Fibroblast of pulmonary artery (primary cell): ENCODE measurements at places on chromosomes 5 and 9.

DNA sequence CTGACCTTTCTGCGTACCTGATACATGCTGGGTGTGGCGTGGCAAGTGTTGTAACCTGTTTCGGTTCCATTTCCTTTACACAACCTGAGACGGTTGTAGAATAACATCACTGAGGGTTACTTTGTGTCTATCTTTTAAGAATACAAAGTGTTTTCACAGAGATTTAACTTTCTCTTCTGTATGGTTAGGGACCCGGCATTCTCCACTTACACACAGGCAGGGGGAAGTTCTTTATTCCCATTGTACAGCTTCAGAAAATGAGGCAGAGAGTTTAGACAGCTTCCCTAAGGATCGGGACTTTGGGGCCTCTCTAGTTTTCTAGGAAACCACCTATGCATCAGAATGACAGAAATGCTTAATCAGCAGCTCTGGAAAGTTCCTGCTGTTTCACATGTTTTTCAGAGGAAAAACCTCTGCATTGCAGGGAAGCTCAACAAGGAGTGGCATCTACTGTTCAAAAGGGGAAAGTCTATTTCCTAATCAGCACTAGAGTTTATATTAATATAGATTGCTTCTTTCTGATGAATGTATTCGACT, 41.3 kb downstream of the CAST start:
- DNase-seq: peak; percentile 33

DNA sequence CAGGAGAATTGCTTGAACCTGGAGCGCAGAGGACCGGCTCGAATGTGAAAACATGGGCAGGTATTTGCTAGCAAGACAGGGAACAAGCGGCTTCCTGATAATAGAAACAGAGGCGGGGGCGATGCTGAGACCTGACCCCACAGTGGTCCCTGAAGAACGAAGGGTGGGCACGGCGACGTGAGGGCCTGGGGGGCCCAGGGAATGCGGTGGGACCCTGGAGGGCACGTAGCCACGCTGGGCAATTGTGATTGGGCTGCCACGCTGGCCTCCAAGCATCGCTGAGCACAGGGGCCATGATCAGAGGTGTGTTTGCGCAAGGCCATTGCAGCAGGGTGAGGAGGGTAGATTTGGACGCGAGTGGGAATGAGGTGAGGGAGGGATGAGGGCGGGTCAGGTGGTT, 30.7 kb downstream of the MED10 start:
- DNase-seq: no peak

- DNase-seq: peak; percentile 10
Observed at GRCh38 chr9:20848490-20848889, 164.4 kb downstream of the FOCAD start.

- no peak for DNase-seq
Observed at GRCh38 chr5:60387051-60387440, 312.9 kb downstream of the DEPDC1B start.

- DNase-seq: peak; percentile 78
Observed at GRCh38 chr5:132677191-132677590, 3.4 kb downstream of the IL4 start.

DNA sequence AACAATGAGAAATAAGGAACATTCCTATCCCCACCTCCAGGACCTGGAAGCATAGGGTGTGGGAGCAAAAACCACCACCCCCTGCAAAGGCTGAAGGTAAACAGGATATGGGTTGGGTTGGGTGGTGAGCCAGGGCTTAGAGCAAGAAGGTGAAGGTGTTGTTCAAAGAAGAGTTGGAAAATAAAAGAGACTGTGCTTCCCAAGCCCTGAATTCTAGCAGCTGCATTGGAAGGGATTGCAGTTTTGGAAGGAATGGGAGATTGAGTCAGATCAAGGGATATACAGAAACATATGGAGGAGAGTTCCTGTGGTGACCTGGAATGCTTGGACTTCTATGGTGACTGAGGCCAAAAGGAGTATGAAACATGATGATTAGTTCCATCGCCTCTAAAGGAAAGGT, 24.7 kb upstream of the MTAP start:
- DNase-seq: peak; percentile 78

- DNase-seq: no peak
Observed at GRCh38 chr5:32172923-32173266, 1.2 kb downstream of the GOLPH3 start.

DNA sequence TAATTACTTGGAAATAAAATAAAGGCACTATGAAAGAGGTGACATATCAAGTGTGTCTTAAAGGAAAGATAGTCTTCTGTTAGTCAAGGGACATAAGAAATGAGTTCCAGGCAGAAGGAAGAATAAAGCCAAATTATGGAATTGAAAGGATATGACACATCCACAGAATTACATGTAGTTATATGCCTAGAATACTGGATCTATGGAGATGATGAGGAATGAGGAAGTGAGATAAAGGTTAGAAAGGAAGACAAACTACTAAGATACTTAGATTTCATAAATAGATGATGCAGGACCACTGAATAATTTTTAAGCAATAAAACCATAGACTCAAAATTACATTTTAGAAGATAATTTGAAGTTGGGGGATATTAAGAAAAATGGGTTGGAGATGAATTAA, 609.8 kb downstream of the PTPRD start:
- no peak for DNase-seq

- no peak for DNase-seq
Observed at GRCh38 chr5:151556806-151557205, 34.3 kb downstream of the FAT2 start.

- DNase-seq: peak; percentile 17
Observed at GRCh38 chr5:91182763-91183162, 200.4 kb downstream of the ARRDC3 start.

DNA sequence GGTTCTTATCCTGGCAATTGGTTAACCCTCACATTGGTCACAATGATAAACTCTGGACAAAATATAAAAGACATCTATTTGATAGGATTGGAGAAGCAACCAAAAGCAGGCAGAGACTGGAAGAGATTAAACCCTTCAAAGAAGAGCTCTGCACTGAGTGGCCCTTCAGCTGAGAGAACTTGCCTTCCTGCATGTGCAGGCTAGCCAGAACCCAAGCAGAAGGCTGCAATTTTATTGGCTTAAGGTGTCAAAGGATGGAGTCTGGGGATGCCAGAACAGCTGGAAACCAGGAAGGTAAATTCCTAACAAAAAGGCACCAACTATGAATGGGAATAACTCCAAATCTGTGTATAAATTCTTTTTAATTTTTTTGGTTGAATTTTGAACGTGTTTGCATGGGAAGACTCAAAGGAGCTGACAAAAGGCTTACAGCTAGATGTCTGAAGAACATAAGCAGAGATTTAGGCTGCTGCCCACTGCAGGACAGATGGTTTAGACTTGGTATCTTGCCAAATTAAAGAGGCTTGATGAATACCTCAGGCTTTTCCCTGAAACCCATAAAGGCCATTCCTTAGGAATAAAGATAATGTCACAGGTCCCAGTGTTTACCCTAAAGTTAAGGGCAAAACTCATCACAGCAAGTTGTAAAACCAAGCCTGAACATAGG, 66.3 kb downstream of the NR2F1 start:
- DNase-seq: no peak

DNA sequence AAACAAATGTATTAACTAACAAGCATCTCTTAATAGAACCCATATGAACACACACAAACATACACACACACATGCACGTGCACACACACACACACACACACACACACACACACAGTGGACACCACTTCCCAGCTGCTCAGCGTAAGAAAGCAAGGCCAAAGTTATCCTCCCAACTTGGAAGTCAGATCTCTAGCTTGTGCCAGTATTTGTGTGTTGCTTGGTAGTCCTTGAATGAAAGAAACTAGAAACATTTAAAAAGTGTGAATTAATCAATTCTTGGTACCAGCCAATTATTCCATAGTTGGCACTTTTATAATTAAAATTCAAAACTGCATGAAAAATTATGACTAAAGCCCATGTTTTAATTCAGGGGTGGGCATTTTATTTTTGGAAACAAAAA, 178.1 kb downstream of the TMEM161B start:
- DNase-seq: no peak

DNA sequence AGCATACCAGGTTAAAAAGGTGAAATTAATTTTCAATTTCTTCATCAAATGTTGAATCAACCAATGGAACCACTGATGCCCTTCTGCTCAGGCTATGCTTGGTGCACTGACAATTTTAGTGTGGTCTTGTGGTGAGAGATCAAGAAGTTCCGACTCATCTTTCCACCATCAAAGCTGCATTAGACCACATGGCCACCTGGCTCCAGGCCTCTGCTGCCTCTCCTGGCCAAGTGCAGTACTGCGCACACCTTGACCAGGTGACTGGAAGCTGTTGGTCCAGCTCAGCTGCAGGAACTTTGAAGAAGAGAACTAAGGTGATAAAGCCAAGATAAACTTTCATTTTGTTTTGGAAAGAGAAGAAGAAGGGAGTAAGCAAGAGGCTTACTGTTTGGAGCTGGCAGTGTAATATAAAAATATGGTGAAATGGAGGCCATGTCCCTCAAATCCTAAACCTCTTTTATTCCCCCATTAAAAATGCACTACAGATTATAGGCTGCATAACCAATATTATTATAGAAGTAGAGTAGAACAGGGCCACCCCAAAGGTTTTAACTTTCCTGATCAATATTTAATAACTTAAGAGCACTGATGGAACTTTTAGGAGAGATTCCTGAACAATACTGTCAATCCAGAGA, 315.5 kb upstream of the C9orf72 start:
- peak; percentile 5 for DNase-seq
